ENCODE measurements at places on chromosomes 4 and X.

- peak; percentile 22 for DNase-seq
Measured at GRCh38 chr4:133146574-133147241, 2.4 kb upstream of the PCDH10 start.

DNA sequence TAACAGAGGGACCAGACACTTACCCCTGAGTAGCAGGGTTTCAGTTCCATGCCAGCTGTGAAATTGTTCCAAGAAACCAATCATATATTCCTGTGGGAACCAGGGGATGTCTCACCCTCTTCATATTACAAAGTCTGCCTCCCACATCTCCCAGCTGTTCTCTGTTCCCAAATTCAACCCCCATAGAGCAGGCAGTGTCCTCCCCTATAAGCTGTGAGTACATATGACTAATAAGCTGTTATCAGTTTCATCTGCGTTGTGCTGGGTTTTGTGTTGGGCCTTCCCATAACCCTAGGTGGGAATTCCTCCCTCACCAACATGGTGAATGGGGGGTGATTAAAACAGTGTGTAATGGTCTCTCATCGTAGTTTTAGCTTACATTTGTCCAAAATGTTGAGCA, 41.0 kb downstream of the CEP44 start:
- DNase-seq = no peak

GRCh38 chr4:145888393-145888792, 50.2 kb downstream of the ZNF827 start:
- DNase-seq = no peak

DNA sequence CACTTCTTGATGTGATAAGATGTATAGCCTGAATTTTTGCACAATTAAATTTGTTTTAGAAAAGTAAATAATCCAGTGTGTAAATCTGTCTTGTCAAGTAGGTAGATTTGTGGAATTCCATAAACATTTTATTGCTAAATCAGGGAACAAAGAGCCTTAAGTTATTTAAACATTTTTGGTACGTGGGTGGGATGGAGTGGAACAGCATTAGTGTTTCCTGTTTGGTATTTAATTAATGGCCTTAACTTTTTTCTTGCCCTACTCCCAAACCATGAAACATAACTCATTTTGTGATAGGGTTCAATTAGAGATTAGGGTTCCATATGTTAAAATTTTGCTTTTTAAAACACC, 5.1 kb downstream of the NUDT9 start:
- no peak for DNase-seq

DNA sequence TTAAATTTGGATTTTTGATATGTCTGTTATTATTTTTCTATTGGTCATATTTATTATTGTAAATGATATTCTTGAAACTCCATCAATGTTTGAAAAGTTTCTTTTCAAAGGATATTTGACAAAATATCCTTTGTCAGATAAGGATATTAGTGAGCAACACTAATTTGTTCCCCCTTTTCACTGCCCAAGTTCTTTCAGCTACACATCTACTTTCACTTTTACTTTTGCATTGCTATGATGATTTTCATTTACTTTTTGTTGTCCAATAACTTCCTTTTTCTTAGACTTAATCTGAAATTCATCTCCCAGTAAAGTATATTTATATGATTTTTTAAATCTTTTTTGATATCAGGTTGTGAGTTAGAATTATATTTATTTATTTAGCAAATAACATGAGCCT, 542.3 kb upstream of the ADGRL3 start:
- DNase-seq = no peak

DNA sequence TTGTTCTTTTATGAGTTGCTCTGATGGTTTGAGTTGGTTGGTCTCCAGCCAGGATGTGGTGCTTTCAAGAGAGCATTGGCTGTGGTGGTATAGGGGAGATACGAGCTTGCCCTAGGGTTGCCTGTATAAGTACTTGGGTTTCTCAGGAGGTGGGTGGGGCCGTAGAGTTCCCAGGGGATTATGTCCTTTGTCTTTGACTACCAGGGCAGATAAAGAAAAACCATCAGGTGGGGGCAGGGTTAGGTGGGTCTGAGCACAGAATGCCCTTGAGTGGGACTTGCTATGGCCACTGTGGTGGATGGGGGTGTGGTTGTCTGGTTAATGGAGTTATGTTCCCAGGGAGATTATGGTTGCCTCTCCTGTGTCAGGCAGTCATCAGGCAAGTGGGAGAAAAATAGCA, 247.9 kb upstream of the HAND2 start:
- no peak for DNase-seq

GRCh38 chrX:154013614-154014360, 5.9 kb downstream of the IRAK1 start:
- peak; percentile 19 for DNase-seq

- no peak for DNase-seq
Measured at GRCh38 chr4:33625748-33626147, 2618.6 kb downstream of the ARAP2 start.

DNA sequence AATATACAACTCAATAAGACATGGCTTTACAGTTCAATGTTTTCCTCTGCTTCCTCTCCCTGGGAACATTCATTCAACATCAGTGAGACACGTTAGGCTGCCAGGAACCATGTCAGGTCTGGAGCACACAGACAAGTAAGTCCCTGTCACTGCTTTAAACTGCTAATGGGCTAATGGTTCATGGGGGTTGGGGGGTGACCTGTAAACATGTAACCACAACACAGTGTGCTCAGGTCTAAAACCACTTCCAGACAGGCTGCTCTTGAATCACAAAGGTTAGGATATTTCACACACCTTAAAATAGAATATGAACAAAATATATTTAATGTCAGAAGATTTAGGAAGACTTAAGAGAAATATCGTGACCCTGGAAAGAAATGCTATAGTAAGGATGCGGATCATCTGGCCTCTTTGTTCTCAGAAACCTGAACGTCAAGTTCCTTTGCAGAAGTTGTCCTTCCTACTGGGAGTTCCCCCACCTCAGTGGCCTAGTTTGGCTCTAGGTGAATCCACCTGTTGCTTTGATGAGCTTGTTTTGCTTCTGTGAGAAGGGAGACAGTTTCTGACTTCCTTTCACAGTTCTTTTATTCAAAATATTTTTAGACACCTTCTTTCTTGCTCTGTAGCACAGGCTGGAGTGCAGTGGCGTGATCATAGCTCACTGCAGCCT, 359.9 kb downstream of the UNC5C start:
- DNase-seq = no peak

DNA sequence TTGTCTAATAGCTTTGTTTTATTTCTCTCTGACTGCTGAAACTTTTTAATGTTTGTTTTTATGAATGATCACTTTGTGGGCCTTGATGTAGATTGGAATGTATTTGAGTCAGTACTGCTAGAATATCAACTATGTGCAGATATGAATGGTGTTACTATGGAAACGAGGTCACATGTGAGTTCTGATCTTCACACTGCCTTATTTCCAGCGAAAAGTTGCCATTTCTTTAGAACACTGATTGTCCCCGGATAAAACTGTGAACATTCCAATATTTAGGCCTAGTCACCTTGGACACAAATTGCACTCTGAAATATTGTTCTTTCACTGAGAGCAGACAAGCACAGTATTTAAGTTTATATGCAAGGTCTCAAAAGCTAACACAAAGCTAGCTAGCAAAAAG, 27.2 kb upstream of the MAGED1 start:
- DNase-seq = no peak

DNA sequence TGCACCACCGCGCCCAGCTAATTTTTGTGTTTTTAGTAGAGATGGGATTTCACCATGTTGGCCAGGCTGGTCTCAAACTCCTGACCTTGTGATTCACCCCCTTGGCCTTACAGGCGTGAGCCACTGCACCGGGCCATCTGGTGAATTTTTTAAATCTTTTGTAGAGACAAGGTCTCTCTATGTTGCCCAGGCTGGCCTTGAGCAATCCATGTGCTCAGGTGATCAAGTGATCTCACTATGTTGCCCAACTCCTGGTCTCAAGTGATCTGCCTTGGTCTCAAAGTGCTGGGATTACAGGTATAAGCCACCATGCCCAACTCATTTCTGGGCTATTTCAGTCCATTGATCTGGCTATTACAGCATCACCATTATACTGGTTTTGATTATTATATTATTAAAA, 22.2 kb upstream of the GALNT7 start:
- no peak for DNase-seq

DNA sequence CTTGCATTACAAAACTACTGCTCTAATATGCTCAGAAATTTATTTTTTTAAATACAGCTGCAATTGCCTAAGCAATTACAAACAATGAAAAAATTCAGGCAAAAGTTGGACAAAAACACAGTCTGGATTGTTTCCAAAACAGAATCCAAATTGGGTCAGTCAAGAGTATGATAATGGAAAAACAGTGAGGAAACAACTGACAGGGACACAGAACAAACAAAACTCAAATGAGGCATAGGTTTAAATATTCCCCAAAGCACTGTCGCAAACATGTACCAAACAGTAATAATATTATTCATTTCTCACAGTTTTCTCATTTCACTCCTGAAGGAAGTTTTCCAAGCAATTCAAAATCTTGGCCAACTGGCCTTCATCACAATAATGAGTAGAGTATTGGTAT, 386.6 kb downstream of the CENPC start:
- no peak for DNase-seq

GRCh38 chr4:24820541-24820940, 25.2 kb downstream of the SOD3 start:
- DNase-seq = no peak

- no peak for DNase-seq
Measured at GRCh38 chrX:143636831-143637230, 930 bp upstream of the SLITRK4 start.

DNA sequence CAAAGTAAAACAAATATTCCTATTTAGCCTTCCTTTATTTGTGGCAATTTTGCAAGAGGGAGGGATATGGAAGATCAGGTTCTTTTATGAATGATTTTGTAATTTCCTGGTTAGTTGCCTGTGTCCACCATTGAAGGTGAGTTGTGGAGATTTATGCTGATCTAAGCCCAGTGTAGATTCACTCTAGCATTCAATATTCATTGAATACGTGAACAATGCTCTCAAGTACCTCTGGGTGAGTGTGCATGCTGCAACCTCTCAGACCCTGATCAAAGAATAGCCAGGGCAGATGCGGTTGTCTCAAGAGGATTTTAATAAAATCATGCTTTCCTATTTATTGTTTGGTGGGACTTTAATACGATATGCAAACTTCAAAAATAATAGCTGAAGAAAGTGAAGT, 628.4 kb downstream of the SPRY1 start:
- DNase-seq = no peak

- DNase-seq = no peak
Measured at GRCh38 chrX:10516781-10517322, 103.5 kb downstream of the MID1 start.

DNA sequence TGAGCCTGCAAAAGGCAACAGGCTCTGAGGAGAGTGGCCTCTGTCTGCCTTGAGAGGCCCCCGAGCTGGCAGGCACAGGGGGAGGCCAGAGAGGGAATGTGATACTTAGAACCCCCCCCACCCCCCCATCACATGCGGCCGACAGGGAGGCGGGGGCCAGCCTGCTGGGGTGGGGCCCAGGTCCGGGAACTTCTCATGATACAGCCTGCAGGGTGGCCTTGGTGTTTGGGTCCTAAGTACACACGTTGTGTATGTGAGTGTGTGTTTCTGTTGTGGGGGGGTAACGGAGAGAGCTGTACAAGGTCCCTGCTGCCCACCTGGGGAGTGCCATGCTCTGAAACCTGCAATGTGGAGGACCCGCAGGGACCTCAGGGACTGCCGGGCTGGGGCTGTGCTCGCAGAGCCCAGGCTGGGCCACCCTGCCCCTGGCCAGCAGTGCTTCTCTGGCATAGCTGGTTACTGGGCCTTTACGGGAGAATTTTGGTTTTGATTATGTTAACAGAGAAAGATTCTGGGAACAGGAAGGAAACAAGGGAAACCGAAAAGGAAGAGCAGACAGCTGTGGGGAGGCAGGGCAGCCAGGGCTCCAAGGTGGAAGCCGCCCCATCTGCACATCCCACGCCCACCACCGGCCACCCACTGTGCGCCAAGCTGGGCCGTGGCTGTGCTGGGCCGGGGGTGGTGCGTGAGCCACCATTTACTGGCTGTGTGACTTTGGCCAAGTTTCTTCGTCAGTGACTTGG, 19.9 kb downstream of the SH3BP2 start:
- DNase-seq = peak; percentile 42

DNA sequence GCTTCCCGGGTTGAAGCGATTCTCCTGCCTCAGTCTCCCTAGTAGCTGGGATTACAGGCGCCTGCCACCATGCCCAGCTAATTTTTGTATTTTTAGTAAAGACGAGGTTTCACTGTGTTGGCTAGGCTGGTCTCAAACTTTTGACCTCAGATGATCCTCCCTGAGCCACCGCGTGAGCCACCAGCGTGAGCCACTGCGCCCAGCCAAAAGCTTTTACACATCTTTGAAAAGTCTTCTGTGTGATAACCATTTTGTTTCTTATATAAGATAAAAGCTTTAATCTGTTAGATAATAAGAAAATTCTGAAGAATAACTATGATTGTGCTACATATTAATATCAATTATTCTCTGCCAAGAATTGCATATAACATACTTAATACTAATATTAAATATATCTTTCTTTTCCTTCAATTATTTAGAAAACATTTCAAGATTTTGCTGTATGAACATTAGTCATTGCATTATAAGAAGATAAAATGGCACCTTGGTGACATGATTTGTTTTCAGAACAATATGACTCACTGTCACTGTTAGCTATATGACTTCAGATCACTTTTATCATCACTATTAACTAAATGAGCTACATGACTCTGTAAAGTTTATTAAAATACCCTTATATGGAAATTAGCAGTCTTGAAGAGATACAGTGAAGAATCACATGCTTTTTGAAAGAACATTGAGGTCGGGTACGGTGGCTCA, 33.4 kb downstream of the RUFY3 start:
- DNase-seq = no peak

- DNase-seq = no peak
Measured at GRCh38 chrX:6363188-6363587, 134.5 kb upstream of the NLGN4X start.
